ENCODE measurements at places on chromosomes 12 and 14.

GRCh38 chr14:98928418-98928817 is 343.6 kb downstream of the BCL11B start:
- no peak for DNase-seq

GRCh38 chr14:53295985-53296582 is 143.0 kb upstream of the DDHD1 start:
- DNase-seq, result peak; percentile 25

DNA sequence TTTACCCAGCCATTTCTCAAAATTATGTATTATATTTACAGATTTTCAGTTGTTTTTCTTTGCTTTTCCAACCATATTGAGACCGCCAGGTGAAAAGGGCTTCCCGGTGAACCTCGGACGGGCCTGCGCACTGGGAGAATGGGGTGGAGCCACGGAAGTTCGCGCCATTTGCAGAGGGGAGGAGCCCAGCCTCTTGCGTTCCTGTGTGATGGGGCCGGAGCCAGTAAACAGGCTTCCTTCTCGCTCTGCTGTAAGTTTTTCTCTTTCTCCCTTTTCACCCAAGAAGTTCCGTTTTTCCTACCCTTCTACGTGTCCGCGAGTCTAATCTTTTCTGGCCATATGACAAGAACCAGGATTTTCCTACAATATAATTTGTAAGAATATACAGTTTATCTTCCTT is 1108.8 kb upstream of the SEL1L start:
- DNase-seq, result no peak

GRCh38 chr12:99372257-99372920 is 275.2 kb upstream of the GARIN6 start:
- DNase-seq, result no peak

Measured in stimulated activated CD4-positive, alpha-beta T cell treated with anti-CD3 and anti-CD28 coated beads, Interleukin-2, amount 100 ng/mL, for 48 hours (primary cell).